Heart right ventricle (tissue), 16 donors: ENCODE measurements at places on chromosomes 12 and 14.

DNA sequence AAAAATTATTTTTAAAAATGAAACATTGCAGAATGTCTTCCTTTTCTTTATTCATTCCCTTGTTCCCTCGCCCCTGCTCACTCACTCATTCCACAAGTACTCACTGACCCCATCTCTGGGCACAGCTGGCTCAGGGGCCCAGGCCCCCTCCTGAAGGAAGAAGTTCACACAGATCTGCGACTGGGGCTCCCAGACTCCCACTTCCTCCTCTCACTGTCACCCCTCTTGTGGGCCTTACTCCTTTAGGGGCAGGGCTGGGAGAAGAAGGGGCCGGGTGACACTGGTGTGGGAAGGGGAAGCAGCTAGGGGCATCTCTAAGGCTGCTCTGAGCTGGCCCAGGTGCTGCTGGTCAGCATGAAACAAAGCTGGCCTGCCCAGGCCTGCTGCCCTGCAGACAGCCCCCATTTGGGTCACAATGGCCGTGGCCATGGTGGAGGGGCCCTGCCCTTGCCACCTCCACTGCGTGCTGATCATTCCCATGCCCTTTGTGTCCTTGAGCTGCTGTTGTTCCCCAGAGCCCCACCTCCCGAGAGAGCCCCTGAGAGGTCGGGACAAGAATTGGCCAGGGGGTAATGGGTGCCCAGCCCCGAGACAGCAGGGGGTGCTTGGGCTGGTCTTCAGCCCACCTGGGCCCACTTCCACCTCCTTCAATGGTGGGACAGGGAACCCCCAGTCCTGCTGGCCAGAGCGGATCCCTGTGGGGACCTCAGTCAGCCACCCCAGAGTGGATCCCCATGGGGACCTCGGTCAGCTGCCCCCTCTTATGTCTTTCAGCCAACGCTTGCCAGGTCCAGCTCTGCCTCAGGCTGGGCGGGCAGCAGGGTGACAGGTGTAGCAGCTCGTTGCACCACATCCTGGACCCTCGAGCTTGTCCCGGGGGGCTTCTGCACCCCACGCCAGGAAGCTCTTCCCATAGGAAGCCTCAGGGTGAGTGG is 212.4 kb upstream of the C14orf180 start:
- H3K36me3 ChIP-seq, result no peaks in the 10 kb centered on the region
- H3K27me3 ChIP-seq, result peaks cover 20% of the 10 kb centered on the region
- no peaks in the 10 kb centered on the region for H3K4me1 ChIP-seq
- peak; percentile 2 for DNase-seq

DNA sequence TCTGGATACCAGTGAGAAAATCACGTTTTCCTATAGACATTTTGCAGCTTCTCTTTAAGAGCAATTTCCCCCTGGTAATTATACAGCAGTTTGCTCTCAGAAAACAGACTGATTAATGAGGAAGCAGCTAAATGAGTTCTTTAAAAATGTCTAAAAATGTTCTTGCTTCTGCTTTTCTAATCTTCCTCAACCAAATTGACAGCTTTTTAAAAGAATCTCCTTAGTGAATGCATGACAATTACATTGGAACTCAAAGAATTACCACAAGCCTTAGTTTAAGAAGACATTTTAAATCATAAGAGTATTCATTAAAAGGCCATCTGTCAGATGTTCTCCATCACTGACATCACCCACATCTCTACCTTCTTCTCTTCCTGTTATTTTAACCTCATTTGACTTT is 135.8 kb upstream of the PLXNC1 start:
- no peaks in the 10 kb centered on the region for H3K27me3 ChIP-seq
- H3K4me3 ChIP-seq, result no peak overlapping the region

GRCh38 chr12:133057446-133057845 is 20.1 kb downstream of the ZNF84 start:
- peaks cover 64% of the 10 kb centered on the region for H3K36me3 ChIP-seq
- H3K4me1 ChIP-seq, result no peaks in the 10 kb centered on the region
- no peak overlapping the region for H3K27ac ChIP-seq
- H3K4me3 ChIP-seq, result no peak overlapping the region
- no peaks in the 10 kb centered on the region for H3K27me3 ChIP-seq

DNA sequence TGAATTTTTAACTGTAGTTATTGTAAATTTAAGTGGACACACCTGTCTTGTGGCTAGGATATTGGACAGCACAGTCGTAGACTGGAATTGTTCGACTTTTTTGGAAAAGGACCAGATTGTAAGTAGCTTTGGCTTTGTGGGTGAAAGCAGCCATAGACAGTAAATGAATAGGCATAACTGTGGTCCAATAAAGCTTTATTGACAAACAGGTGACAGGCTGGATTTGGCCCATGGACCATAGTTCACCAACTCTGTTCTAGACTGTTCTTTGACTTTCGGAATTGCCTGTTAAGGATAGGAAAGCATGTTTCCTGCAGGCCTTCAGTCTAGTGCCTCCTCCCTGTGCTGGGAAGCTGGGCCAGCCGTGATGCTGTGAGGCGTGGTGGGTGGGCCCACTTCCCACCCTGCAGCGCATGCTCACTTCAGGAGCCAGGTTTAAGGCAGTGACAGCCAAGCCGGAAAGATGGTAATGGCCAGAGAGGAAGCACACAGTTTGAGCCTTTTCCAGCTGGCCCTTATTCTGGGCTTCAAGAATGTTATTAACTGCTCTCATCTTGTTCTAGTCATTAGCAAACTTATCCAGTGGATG is 51.8 kb downstream of the PPP2R5C start:
- no peaks in the 10 kb centered on the region for H3K27me3 ChIP-seq
- H3K4me3 ChIP-seq, result no peak overlapping the region
- peaks cover 82% of the 10 kb centered on the region for H3K4me1 ChIP-seq
- peak; percentile 59 for DNase-seq

- peaks cover 6% of the 10 kb centered on the region for H3K4me1 ChIP-seq
- H3K4me3 ChIP-seq, result no peak overlapping the region
- no peaks in the 10 kb centered on the region for H3K27me3 ChIP-seq
These were observed 48.4 kb upstream of the FOS start for GRCh38 chr14:75230140-75230792.

- H3K36me3 ChIP-seq, result no peaks in the 10 kb centered on the region
- no peaks in the 10 kb centered on the region for H3K27me3 ChIP-seq
- no peak for DNase-seq
- peaks cover 6% of the 10 kb centered on the region for H3K4me1 ChIP-seq
- no peak overlapping the region for H3K27ac ChIP-seq
These were observed 255.8 kb upstream of the HMGA2 start for GRCh38 chr12:65568517-65568916.

DNA sequence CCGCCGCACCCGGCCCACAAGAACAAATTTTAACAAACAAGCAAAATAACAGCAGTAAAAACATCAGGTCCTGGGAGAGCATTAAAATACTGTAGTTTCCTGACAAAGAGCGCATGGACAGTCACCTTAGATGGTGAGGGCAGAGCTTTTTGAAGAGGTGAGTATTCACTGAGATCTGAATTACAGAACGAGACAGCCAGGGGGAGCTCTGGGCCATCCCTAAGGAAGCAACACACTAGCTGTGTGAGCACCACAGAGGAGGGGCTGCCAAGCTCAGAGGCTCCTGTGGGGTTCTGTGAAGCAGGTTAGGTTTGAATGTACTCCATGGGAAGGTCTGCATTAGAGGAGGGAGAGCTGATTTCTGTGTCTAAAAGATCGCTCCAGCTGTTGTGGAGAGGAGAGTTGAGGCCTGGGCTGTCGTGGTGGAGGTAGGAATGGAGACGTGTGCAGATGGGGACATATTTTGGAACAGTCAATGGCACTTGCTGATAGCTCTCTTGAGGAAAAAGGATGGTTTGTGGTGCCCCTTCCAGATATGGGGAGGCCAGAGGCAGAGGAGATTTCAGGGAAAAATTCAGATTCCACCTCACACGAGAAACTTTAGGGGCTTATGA is 72.9 kb downstream of the TRAFD1 start:
- no peaks in the 10 kb centered on the region for H3K27me3 ChIP-seq
- no peak overlapping the region for H3K27ac ChIP-seq
- H3K4me1 ChIP-seq, result no peaks in the 10 kb centered on the region
- H3K36me3 ChIP-seq, result peaks cover 98% of the 10 kb centered on the region
- no peak overlapping the region for H3K4me3 ChIP-seq
- DNase-seq, result peak; percentile 26

GRCh38 chr12:96889273-96889933 is 17.7 kb upstream of the NEDD1 start:
- H3K27ac ChIP-seq, result no peak overlapping the region
- no peaks in the 10 kb centered on the region for H3K27me3 ChIP-seq
- no peaks in the 10 kb centered on the region for H3K4me1 ChIP-seq
- no peak for DNase-seq
- no peaks in the 10 kb centered on the region for H3K36me3 ChIP-seq

GRCh38 chr12:130715150-130715997 is 725 bp downstream of the RIMBP2 start:
- no peaks in the 10 kb centered on the region for H3K36me3 ChIP-seq
- H3K4me1 ChIP-seq, result peaks cover 30% of the 10 kb centered on the region
- DNase-seq, result no peak
- peaks cover 71% of the 10 kb centered on the region for H3K27me3 ChIP-seq
